ENCODE measurements at places on chromosomes 4 and X. TPM values are rescaled to one million over a fixed set of nuclear protein-coding genes. Genes with fewer than 3 reads are reported as not detected.

The SPANXC gene
- not detected for total RNA-seq

The SRPX gene
- total RNA-seq, result 4.9 TPM

The ZMAT1 gene
- total RNA-seq, result 3.9 TPM

The NRK gene
- 0.61 TPM for total RNA-seq

The CORIN gene
- 0.17 TPM for total RNA-seq

The CSN1S1 gene
- not detected for total RNA-seq

The USP17L11 gene
- total RNA-seq, result not detected

The HTRA3 gene
- 1.0 TPM for total RNA-seq

The TBC1D9 gene
- total RNA-seq, result 8.5 TPM

The RAB9B gene
- 0.51 TPM for total RNA-seq

The ASMTL gene
- 10.3 TPM for total RNA-seq

The CXCL9 gene
- total RNA-seq, result 1.4 TPM
